GM19239 (cell line): ENCODE measurements at places on chromosomes 5 and 9.

DNA sequence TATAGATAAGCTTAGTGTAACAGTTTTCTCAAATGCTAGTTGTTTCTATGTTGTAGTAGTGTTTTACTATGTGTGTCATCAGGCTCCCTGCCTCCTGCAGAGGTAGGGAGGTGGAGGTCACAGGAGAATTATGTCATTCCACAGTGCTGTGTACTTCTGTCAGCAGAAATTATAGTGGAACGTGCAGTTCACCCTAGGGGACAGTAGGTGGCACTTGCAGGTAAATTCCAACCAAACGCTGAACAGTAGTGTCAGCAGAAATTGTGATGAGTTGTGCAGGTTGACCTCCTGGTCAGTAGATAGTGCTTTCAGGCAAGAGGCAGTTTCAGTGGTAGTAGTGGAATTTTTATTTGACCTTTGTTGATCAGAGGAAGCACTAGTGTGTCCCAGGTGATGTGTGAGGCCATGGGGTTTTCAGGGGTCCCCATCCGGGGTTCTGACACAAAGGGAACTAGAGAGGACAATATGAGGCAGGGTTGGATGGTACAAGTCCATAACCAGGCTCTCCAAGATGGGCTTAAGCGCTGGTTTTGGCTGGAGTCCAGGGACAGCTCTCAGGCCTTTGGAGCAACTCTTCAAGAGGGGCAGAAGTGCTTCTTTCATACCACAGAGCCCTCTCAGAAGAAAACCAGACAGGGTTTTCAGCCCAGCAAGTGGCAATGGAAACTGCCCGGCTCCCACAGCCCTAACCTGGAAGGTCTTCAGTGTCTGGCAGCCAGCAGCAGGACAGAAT, 402.9 kb downstream of the CYLC2 start:
- peak; percentile 1 for DNase-seq

- DNase-seq = no peak
Measured at GRCh38 chr5:112935675-112936074, 13.6 kb upstream of the REEP5 start.

- DNase-seq = no peak
Measured at GRCh38 chr9:19690128-19690527, 98.7 kb downstream of the SLC24A2 start.

- DNase-seq = no peak
Measured at GRCh38 chr5:65078331-65078730, 309.6 kb downstream of the CWC27 start.

DNA sequence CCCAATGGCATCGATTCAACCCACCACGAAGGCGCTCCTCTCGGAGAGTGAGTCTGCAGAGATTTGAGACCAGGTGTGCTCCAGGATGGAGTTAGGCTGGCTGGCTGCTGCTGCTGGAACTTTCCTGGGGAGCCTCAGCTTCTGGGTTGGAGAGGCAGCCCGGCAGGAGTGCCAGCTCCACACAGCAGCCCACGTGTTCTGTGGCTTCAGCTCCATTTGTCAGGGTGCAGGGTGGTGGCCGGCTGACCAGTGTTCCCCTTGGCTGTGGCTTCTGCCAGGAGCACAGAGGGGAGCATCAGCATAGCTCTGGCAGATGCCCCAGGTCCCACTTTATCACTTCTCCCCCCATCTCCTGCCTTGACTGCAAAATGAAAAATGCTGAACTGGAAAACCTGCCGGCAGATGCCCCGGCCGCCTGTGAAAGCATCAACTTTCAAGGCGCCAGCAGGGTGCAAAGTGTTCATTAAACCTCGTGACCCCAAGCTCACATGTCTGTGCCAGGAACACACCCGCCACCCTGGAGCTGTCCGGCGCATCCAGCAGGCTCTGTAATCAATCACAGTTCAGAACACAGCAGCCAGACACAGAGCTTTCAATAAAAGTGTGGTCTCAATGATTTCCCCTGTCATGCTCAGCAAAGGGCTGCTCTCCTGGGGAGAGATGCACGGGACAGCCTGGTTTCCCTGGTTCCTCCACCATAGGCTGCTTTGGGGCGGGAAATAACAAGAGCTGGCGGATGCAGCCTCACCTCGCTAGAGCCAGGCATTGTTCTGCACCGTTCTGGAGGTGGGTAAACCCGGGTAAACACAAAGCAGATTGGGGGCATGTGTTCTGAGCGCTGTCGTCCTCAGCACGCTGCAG, 53.2 kb downstream of the TRIP13 start:
- DNase-seq = no peak

DNA sequence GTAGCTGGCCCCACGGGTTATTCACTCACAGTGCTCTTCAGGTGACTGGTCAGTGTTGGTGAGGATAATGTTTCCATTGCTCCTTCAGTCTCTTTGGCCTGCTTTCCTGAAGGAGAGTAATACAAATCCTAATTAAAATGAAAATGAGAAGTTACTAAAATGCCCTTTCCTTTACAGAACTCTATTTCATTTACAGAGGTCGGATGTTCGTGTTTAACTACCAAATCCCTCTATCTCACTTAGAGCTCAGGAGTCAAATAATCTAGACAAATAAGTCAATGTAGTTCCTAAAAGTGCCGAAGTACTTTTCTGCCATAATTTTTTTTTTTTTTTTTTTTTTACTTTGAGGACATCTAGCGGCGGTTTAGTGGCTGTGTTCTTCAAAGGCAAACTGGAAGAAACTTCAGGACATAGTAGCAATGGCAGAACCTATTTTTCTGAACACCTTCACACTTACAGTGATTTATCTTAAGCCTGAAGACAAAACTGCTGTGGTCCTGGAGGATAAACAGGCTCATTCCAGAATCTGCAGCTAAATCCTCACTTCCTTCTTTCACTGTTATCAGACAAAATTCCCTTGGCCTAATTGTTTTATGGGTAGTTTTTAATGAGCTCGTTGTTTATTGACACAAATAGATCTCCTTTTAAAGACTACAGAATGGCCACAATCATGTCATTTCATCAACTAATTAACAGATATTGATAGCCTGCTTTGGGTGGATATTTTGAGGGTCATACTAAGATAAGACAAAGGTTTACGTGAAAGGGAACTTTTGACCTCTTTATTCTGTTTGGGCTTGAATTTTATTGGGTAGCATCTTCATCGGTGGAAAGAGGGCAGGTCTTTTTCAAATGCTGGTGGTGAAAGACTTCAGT, 207.6 kb upstream of the DMRTA1 start:
- no peak for DNase-seq

- DNase-seq = peak; percentile 24
Measured at GRCh38 chr9:114805670-114806525, at the start of gene TNFSF15. Gene TNFSF15, minus strand, starts transcription at chr9:114806039. Its CDS starts 27 bp downstream, at chr9:114806012.

- DNase-seq = no peak
Measured at GRCh38 chr5:23405316-23406068, 101.9 kb upstream of the PRDM9 start.

- DNase-seq = no peak
Measured at GRCh38 chr9:7443541-7443940, 356.0 kb downstream of the DMAC1 start.

DNA sequence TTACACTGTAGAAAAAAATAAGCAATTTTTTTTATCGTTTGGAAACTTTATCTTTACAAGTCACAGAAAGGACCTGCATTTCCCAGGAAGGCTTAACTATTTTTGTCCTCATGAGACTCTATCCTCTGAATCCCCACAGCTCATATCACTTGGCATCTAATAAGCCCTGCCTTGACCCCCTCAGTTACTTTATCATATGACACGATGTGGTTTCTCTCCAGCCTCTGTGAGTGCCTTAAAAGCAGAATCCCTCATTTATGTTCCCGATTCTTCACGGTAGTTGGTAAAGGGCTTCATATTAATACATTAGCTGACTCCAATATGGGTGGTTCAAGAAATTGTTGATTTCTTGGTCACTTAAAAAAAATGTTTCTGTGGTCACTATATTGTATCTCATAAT, 296.6 kb upstream of the GRAMD2B start:
- DNase-seq = no peak

DNA sequence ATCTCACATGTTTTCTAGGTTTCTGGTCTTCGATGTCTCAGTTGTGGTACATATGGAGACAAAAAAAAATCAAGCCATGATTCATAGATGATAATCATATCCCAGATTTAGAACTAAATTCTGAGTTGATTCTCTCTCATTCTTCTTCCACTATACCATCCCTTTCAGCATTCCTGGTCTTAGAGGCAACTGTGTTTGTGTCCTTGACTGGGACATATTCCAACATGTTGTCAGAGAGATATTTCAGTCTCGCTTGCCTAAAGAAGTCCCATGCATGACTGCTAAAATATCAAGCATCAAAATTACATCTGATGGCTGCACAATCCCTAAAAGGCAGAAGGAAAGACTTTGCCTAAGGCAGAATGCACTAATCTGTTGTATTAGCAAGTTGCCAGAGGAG, 236.6 kb downstream of the PSAT1 start:
- DNase-seq = no peak

DNA sequence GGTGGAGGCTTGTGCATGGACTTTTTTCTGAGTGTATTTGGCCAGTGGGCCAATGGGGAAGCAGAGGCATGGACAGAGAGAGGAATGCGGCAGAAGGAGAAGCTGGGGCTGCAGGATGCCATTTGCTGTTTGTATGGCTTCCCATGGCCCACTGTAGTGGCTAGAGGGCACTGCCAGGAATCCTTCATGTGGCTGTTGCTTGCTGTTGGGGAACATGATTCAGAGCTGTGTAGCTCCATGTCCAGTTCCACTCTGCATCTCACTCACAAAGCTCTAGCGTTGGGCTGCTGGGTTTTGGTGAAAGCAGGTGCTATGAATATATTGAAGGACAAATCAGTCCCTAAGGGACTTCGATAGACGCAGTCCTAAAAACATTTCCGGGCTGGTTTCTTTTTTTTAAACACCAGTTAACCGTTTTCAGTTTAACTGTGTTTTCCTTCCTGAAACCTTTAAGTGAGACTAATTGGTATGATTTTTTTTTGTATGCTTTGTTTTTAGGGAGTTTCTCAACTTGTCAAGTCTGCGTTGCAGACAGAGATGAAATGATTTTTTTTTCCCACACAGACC, 51.3 kb downstream of the SLC22A5 start:
- no peak for DNase-seq

- no peak for DNase-seq
Measured at GRCh38 chr9:107770716-107771115, 281.1 kb upstream of the KLF4 start.

- no peak for DNase-seq
Measured at GRCh38 chr5:166781737-166782136, 1509.7 kb upstream of the WWC1 start.

DNA sequence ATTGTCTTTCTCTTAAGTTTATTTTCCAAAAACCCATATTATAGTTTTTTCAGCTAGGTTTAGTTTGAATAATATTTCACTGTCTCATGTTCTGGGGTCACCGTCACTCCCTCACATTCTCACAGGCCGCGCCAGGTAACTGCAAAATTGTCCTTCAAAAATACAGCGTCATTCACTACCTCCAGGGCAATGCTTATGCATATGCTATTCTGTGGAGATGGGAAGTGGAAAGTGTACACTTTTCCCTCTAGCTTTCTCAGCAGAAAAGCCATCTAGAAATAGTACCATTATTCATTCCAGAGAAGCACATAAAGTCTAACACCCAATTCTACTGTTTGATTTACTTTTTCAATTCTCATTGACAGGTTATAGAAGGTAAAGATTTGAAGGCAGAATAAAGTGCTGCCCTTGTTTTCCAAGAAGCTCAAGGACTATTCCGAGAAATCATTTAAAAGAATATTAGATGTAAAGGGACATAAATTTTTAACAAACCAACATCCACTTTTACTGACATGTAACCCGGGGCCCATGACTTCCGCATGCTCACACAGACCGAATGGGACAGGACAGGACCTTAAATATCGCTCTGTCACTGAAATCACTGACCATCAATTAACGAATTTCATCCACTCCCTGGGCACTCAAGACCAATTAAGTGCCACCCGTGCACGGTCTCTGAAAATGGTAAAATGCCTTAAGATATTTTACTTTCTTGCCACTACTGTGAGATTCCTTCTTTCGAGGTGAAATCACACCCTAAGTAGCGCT, 720 bp downstream of the NUDT12 start:
- no peak for DNase-seq

DNA sequence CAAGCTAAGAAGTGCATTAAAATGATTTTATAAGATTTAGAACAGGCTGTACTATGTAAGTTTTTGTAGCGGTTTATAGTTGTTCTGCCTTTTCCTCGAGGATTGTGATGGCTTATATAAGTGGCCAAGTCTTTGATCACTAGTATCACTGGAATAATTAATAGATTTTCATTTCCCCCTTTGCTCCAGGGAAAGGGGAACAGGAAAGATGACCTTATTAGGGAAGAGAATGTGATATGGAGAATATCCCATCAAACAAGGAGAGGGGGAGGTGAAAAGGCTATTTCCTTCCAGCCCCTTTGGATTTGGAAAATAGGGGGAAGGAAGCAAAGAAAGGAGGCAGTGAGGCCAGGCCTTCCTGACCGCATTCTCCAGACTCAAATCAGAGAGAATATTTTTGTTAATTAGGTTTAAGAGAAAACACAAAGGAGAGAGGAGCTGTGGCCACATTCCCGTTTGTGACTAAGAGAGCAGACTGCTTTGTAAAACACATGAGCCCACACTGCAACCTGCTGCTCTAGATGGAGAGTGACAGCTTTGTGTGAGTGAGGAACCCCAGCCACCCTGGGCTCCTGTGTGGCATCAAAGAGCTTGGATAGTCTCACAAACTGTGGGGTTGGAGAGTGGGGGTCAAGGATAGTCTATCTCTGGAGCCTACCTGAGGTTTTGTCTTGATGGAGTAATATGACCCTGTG, 359.5 kb downstream of the DTWD2 start:
- DNase-seq = no peak

DNA sequence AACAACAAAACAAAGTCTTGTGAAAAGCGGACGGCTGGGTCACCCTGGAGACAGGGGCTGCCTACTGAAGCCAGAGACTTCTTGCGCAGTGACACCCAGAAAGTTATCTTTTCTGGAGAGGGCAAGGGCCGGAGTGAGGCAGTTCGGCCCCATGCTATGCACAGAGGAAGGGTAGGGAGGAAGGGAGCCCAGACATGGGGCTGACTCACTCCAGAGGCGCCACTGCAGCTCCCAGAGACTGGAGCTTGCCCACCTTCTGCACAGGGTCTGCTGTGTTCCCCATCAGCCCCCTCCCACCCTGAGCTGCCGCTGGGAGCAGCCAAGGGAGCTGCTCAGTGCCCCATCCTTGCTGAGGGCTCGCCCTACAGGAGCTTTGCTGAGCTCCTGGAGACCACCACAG, 13.3 kb downstream of the SLC6A3 start:
- no peak for DNase-seq

GRCh38 chr5:174608631-174609097, 115.7 kb upstream of the MSX2 start:
- no peak for DNase-seq
